Kasumi-1 (cell line): ENCODE measurements at places on chromosomes 11 and 22.

DNA sequence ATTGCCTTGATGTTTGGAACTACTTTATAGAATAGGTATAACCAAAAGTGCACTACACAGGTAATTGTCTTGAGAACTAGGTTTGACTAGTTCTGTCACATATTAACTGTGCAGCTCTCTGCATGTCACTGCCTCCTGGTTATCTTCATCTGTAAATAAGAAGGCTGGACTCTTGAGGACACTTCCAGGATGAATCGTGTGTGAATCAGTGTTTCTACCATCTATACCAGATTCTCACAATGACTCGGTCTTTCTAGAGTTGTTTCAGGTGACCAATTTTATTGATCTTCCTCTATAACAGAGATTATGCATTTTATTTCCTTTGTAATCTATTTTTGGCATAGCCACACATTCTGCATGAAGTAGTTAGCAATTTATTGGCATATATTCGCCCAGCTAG is 1181.0 kb upstream of the TENM4 start:
- no peak for DNase-seq

GRCh38 chr11:7907121-7907520 is 23.9 kb downstream of the OR10A6 start:
- DNase-seq = no peak

DNA sequence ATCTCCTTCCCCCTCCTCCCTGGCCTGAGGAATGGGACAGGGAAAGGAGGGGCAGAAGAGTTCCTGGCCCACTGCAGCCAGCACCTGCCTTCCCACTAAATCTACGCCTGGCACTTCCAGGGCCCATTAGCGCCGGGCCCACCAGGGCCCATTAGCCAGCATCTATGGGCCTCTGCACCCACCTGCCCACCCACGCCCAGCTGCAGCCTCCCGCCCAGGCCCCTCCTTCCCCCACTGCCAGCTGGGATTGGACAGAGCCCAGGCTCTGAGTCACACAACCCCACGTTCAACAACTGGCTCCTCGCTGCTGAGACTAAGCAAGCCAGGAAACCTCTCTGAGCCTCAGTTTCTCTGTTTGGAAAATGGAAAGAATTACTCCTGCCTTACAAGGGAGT is 48.7 kb downstream of the CYTH4 start:
- no peak for DNase-seq

DNA sequence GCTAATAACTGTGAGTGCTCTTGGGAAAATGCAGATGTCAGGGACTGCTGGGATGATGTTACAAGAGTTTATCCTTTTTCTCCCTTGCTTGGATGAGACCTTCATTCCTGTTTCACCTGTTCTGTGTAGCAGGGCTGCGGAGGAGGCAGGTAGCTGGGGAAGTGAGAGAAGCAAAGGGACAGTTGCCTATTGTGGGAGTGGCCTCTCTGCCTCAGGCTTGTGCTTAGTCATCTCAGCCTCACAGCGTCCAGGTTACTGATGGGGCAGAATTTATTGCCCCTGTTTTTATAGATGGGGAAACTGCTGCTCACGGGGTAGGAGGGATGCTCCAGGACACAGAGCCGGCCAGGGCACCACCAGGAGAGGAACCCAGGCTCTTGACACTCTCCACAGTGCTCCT is 1.7 kb downstream of the STX3 start:
- no peak for DNase-seq
